ENCODE measurements at places on chromosomes 7 and 10. TPM values are rescaled to one million over a fixed set of nuclear protein-coding genes. Genes with fewer than 3 reads are reported as not detected.

FAM180A gene
- total RNA-seq = not detected

LRMDA gene
- total RNA-seq = not detected

ARHGAP22 gene
- total RNA-seq = not detected

ELN gene
- not detected for total RNA-seq

HKDC1 gene
- 1.6 TPM for total RNA-seq

ABCC2 gene
- 1.5 TPM for total RNA-seq

PAX4 gene
- total RNA-seq = not detected

SPDYE16 gene
- not detected for total RNA-seq

ASAH2B gene
- total RNA-seq = 12.0 TPM

SORCS1 gene
- total RNA-seq = not detected

IFIT5 gene
- total RNA-seq = 10.2 TPM

UTF1 gene
- total RNA-seq = not detected

ABCB4 gene
- 0.07 TPM for total RNA-seq

CEP41 gene
- total RNA-seq = 33.3 TPM

CLRN3 gene
- not detected for total RNA-seq

ATOH7 gene
- not detected for total RNA-seq

TLL2 gene
- total RNA-seq = 0.09 TPM

CHCHD1 gene
- total RNA-seq = 22.5 TPM

ZPBP gene
- not detected for total RNA-seq

OR2A1 gene
- total RNA-seq = not detected

Data from activated T-cell treated with anti-CD3 and anti-CD28 coated beads, Interleukin-2, amount 50 U/mL, for 72 hours (primary cell).